ENCODE measurements at places on chromosomes 6 and 20.

GRCh38 chr6:22108199-22108598 is 188.6 kb downstream of the PRL start:
- no peak for DNase-seq

DNA sequence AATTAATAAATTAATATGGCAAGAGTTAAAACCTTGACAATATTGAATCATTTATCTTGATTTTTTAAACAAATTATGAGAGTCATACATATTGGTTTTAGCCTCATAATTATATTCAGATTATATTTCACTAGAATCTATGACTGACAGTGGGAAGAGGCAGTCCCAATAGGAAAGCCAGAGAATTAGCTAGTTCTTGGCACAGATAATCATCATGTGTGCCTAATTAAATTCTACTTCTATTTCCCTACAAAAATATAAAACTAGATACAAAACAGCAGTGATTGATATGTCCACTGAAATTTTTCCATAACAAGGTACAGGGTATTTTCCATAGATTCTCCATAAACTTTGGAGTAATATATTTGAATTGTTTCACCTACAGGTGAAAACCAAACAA is 38.6 kb downstream of the COL9A1 start:
- DNase-seq, result no peak

DNA sequence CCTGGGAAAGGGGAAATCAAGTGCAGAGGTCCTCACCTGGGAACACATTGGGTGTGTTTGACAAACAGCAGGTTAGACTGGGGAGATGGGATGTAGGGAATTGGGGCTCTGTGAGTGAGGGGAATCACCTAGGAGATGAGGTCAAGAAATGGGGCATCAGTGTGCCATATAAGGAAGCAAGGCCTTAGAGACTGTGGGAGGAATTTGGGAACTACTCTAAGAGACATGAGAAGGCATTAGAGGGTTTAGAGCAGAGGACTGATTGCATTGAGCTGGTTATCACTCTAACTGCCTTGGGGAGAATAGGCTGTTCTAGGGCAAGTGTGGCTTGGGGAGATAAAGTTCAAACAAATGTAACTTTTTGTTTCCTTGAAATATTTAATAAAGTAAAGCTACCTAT is 189.9 kb downstream of the EYA4 start:
- no peak for DNase-seq

- no peak for DNase-seq
These were observed 206.8 kb downstream of the EYA4 start for GRCh38 chr6:133447924-133448323.

GRCh38 chr6:130872250-130873095 is 45.3 kb downstream of the SMLR1 start:
- DNase-seq, result no peak

GRCh38 chr6:165755583-165755982 is 92.5 kb upstream of the PDE10A start:
- no peak for DNase-seq

GRCh38 chr6:136564180-136564579 is 14.0 kb upstream of the MAP7 start:
- no peak for DNase-seq

DNA sequence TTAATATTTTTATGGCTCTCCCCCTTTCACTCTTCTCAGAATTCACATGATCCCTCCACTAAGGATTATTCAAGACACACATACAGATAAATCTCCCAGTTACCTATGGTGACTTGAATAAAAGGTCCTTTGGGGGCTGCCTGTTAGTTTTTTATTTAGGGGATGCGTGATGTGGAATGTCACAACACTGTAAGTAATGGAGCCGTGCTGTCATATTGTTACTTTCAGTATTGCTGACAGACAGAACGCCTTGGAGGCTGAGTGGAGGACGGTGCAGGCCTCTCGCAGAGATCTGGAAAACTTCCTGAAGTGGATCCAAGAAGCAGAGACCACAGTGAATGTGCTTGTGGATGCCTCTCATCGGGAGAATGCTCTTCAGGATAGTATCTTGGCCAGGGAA is 291.7 kb downstream of the UTRN start:
- DNase-seq, result no peak

DNA sequence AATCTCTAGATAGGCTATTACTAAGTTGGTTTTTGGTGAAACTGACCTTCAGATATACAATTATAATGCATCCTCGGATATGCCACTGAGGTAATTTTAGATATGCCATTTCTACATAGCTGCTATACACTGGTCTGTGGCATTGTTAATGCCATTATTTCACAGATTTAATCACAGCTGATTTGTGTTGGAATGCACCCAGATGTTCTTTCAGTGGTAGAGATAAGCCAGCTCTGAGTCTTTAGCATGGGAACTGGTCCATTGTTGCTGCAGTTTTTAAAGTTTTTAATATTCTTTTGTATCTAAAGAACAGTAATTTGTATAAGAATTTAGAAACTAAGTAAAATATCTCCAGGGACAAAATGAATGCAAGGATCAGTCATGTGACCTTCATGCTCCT is 6.8 kb downstream of the TMX4 start:
- no peak for DNase-seq

DNA sequence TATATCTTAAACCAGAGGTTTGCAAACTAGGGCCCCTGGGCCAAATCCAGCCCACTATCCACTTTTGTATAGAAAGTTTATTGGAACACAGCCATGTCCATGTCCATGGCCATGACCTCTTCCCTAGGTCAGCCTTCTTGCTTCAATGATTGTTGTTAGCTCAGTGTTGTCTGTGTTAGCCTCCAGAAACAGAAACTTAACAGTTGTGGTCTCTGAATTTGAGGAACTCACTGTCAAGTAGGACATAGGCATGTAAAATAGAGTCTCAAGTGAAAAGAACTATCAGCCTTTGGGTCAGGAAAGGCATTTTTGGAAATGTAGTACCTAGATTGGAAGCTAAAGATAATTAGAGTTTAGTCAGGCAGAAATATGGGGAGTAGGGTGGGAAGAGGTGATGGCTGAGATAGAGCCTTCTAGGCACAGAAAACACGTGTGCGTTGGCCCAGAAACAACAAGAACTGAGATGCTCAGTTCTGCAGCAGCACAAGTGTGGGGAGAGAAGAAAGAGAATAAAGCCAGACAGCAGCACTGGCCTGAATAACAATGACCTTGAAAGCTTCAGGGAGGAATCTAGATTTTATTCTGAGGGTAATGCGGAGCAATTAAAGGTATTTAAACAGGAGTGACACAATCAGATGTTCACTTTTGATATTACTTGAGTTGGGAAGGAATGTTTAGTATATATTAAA is 87.0 kb upstream of the OLIG3 start:
- DNase-seq, result no peak

GRCh38 chr6:34357937-34358336 is 34.5 kb downstream of the NUDT3 start:
- no peak for DNase-seq

DNA sequence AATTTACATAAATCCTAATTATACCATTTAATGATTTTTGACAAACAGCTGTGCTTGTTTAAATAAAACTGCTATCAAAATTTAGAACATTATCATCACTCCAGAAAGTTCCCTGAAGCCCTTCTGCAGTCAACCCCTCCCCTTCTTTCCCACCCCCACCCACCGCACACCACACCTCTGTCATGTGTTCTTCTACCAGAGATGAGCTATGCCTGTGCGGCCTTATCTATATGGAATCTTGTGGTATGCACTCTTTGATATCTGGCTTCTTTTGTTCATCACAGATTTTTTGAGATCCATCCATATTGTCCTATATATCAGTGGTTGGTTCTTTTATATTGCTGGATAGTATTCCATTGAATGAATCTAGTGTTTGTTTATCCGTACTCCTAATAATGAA is 7.2 kb downstream of the MYLIP start:
- DNase-seq, result no peak

DNA sequence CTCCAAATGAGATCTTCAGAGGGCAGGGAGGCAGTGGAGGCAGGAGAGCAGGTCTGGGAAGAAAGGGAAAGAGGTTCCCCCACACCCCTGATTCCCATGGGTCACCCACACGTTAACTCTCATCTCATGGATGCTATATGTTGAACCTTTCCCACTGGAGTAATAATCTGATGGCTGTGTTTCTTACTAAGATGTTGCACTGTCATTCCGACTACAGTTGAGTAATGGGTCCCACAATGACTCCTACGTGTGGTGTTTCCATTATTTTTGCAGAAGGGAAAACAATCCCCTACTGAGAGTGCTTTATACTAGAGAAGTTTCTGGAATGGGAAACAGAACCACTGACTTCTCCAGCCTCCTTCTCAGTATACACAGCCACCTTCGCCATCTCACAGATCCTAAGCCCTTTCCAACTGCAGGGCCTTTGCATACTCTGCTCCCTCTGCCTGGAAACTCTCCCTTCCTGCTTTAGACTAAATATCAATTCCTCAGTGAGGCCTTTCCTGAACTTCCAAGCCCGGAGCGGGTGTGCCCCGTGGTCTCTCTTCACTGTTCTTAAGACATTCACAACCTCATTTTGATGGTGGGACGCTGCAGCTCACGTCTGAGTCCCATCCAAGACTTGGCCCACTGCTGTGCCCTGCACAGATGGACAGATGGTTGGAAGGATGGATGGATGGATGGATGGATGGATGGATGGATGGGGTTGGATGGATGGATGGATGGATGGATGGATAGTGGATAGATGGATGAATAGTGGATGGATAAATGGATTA is 238.6 kb upstream of the PMEPA1 start:
- no peak for DNase-seq

DNA sequence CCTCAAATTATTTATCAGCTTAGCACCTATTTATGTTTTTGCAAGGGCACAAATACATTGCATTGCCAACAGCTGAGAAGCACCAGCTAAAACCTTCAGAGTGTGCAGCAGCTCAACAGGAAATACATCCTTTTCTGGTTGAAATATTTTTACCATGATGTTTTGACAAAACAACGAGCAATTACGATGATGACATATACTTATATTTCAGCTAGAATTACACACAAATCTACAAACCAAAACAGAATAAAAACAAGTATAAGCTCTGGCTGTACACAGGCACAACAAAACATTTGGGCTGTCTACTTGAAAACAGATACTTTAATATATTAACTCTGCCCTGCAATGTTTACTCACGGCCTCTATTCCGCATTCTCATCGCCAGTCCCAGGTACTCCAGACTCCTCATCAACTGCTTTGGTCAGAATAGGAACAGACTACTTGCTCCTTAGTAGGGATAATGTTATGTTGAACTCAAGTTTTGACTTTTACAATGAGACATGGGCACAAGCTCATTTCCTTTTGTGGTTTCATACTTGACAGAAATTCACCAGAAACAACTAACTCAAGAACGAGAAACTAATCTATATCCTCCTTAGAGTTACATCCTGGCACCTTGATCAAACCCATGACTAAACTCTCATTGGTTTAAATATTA is 377.6 kb downstream of the ESR1 start:
- no peak for DNase-seq

- DNase-seq, result no peak
These were observed 22.1 kb upstream of the SLC22A7 start for GRCh38 chr6:43275801-43276576.

DNA sequence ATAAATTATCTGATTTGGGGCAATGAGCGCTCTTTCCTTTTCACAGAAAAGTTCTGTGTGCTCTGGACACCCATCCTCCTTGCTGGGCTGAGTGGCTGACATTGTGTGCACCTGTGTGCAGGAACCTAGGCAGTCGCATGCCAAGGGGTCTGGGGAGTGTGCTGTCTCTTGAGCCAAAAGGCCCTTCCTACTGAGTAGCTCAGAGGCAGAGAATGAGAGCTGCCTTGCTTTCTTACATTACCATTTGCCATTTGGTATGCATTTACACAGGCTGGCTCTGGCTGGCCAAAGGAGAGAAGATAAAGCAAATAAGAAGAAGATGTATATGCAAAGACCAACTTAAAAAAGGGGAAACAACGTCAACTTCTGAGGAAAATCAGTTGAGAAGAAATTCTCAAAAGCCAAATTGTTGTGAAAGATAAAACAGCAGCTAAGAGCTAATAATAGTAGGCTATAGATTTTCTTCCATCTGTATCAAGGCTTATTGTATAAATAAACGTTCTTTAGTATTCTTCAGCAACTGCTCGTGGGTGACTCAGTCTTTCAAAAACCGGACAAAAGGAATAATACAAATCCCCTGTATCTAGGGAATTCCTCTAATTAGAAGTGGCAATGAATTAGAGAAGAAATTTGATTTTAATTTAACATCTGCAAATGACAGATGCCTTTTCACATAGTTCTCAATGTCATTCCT is 121.9 kb downstream of the INSM1 start:
- no peak for DNase-seq

DNA sequence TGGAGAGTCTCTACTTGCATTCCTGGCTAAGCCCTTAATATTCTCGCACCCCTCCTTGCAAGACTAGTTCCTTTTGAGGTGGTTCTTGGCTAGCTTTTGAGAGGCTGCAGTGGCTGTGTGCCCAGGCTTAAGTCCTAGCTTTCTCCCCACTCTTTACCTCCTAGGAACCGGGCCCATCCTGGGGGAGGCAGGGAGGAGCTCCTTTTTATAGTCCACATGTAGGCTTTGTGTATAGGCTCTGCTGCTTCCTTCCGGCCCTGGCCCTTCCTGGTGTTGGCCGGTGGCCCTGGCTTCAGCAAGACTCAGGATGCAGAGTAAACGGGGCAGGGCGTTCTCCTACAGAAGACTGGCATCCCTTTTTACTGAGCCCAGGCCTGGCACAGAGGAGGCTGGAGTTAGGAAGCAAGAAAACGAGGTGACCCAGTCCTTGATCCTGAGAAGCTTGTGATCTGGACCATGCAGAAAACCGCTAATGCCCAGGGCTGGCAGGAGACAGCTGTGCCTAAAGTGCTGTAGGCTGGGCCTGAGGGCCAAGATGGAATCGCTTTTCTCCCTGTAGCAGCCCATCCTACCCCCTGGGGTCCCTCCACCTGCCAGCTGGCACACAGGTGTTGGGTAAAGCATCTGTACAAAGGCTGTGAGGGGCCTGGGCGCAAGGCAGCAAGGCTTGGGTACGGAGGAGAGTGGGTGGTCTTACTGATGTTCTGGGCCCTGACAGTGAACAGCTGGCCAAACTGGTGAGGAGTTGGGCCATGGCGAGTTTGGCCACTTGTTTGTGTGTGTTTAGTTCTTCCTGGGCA is 8.7 kb downstream of the PLCG1 start:
- DNase-seq, result no peak

DNA sequence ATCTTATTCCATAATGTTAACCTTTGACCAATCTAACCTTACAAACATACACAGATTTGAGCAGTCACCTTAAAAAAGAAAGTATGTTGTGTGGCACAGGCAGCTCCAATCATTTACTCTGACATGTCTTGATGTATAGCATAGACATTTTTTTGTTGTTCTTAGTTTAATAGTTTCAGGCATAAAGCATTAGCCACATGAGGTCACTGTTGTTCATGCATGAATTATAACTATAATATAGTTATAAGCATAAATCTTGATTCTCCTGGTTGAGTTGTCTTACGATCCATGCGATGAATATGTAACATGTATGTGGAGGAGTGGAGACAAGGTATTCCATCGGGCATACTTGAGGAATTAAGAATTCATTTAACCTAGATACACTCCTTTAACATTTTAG is 26.1 kb upstream of the NKAIN2 start:
- DNase-seq, result no peak

- DNase-seq, result no peak
These were observed 652.1 kb upstream of the SLC35B3 start for GRCh38 chr6:9087470-9087869.

- no peak for DNase-seq
These were observed 730.9 kb upstream of the GJE1 start for GRCh38 chr6:141401851-141402250.

GRCh38 chr20:62532921-62533320 is 57.1 kb upstream of the GATA5 start:
- no peak for DNase-seq

All from esophagus squamous epithelium (tissue), 5 donors.